Midbrain (tissue), 1 donor: ENCODE measurements at places on chromosomes 11 and 22.
A peak's percentile ranks its signal among the peaks of the same experiment; 100 is the strongest.

GRCh38 chr11:3949125-3949524 lies 93.7 kb downstream of the STIM1 start:
- no peak for DNase-seq

- DNase-seq = no peak
These were observed 7.1 kb downstream of the SLC7A4 start for GRCh38 chr22:21025266-21025665.

DNA sequence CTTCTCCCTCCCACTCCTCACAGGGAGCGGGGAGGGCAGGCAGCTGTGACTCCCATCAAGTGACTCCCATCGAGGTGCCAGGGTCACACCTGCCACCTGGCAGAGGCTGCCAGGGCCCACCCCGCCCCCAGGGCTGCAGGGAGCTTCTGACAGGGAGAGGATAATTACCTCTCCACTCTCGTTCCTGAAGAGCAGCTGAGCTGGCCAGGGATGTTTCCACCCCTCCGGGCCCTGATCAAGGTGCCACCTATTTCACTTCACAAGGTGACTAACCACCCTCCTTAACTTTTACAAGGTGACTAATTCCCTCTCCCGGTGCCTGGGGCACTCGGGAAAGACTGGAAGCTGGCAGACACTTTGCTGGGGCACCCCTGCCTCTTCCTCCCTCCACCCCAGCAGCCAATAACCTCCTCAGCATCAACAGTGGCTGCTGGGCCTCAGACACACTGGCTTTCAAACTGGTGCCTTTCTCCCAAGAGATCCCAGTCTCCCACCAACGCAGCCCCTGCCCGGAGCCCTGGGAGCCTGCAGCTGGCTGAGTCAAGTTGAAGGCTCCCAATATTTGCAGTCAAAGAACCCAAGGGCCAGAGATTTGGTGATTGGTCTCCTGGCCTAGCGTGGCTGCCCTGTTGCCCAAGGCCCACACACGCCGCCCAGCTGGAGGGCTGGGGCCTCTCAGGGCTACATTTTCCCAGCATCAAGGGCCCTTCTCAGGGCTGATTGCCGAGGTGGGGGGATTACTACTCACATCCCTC lies 22.0 kb upstream of the MYRF start:
- no peak for DNase-seq

DNA sequence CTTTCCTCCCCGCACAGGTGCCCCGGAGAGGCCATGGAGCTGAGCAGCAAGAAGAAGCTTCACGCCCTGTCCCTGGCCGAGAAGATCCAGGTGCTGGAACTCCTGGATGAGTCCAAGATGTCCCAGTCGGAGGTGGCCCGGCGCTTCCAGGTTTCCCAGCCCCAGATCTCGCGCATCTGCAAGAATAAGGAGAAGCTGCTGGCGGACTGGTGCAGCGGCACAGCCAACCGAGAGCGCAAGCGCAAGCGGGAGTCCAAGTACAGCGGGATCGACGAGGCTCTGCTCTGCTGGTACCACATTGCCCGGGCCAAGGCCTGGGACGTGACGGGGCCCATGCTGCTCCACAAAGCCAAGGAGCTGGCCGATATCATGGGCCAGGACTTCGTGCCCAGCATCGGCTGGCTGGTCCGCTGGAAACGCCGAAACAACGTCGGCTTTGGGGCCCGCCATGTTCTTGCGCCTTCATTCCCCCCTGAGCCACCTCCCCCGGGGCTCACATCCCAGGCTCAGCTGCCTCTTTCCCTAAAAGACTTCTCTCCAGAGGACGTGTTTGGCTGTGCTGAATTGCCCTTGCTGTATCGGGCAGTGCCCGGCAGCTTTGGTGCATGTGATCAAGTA lies 1.3 kb downstream of the TIGD3 start:
- no peak for DNase-seq

GRCh38 chr11:32883421-32883820 lies 9.2 kb upstream of the QSER1 start:
- no peak for DNase-seq

DNA sequence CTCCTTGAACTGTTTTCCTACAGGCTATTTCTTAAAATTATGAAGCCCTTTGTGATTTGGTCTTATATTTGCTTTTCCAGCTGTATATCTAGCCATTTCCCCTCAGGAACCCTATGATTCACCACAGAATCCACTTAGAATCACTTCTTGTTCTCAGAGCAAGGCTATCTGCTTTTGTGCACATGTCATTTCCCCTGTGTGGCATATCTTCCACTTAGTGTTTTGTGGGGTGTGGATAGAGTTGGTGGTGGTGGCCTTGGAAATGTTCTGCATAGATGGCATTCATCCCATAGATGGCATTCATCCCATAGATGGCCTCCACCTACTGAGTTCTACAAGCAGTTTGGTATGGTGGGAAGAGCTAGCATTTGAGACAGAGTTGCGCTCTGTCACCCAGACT lies 44.7 kb downstream of the SWAP70 start:
- no peak for DNase-seq

DNA sequence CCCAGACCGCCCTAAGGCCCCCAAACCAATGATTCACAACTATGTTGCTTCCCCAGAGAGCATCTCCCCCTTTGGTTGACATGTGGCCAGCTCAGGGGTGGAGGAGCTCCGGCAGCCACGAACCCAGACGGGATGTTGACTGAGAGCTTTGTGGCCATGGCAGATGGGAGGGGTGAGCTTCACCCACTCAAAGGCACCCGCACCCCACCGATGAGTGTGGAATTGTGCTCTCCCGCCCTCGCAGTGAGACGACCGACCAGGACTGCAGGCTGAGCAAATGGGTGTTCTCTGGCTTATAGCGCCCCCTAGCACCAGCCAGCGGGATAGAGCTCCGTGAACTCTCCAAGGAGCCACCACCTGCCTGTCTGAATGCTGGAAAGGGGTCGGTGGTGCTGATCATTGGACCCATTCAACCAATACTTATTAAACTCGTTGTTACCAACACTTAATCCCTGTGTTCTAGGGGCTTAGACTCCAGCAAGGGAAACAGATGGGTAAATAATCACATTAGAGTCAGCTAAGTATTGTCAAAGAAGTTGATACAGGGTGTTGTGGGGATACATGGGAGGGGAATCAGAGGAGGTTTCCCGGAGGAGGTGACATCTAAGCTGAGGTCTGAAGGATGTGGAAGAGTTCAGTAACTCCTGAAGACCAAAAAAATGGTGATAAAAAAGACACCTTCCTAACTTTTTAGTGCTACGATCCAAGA lies 4.5 kb upstream of the TIMP3 start:
- DNase-seq = peak; percentile 89

- DNase-seq = no peak
These were observed 61.1 kb downstream of the FDX1 start for GRCh38 chr11:110490886-110491285.

- no peak for DNase-seq
These were observed 49.4 kb upstream of the ADA2 start for GRCh38 chr22:17268501-17269223.

GRCh38 chr11:28529046-28529445 lies 420.9 kb downstream of the METTL15 start:
- no peak for DNase-seq

GRCh38 chr22:17964643-17965042 lies 59.7 kb downstream of the MICAL3 start:
- no peak for DNase-seq

GRCh38 chr11:29682856-29683255 lies 334.0 kb downstream of the KCNA4 start:
- DNase-seq = no peak

DNA sequence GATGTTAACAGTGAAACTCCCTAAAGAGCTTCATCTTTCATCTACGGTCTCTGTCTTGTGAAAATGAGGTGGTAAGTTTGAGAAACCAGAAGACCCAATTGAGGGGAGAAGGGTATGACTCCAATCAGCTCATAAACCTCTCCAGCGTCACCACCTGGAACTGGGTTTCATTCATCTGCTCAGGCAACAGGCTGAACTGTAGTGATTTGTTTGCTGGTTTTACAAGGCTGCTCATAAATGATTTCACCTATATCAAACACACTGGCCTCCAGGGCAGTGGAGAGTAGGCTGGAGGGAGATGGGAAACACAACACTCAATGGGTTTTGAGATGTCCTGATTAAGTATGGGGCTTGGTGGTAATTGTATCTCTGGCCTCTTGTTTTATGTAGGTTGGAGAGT lies 79.0 kb downstream of the EFCAB6 start:
- DNase-seq = no peak

DNA sequence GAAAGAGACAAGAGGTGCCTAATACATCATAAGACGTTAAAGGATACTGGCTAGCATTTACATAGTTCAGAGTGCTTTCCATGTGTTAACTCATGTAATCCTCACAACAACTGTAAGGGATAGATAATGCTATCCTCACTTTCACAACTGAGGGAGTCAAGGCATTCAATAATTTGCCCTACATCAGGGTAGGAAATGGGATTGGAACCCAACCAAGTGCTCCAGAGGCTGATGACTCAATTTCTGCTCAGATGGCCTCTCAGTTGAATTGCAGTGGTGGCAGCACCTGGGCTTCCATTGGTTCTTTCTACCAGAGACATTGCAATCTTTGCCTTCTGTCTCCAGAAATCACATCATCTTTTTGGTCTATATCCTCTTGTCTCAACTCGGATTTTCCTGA lies 232.9 kb downstream of the ETS1 start:
- no peak for DNase-seq

- no peak for DNase-seq
These were observed 12.6 kb downstream of the C22orf31 start for GRCh38 chr22:29048822-29049654.

DNA sequence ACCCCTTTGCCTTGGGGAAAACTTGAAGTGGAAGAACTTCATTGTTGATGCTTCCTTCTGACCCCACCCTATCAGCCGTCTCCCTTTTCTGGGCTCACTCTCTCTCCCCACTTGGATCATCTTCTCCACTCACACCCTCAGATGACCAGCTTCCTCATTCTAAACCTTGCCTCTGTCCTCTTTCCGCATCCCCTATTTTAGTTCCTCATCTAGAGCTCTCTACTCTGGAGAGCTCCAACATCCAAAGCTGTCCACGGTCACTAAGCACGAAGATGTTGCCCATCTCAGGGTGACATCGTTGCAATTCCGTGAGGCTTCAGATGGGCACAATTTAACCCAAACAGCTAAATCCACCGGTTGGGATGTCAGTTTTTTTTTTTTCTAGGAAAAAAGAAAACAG lies 31.6 kb upstream of the ME3 start:
- no peak for DNase-seq

DNA sequence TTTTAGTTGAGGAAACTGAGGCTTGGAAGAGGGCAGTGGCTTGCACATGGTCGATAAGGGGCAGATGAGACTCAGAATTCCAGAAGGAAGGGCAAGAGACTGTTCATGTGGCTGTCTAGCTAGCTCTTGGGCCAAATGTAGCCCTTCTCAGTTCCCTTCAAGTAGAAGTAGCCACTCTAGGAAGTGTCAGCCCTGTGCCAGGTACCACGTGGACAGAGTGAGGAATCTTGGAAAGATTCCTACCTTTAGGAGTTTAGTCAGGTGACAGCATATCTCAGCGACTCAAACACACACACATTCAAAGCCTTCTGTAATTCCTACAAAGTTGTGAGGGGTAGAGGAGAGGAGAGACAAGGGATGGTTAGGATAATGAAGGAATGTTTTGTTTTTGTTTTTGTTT lies 18.3 kb downstream of the PIK3IP1 start:
- DNase-seq = no peak

DNA sequence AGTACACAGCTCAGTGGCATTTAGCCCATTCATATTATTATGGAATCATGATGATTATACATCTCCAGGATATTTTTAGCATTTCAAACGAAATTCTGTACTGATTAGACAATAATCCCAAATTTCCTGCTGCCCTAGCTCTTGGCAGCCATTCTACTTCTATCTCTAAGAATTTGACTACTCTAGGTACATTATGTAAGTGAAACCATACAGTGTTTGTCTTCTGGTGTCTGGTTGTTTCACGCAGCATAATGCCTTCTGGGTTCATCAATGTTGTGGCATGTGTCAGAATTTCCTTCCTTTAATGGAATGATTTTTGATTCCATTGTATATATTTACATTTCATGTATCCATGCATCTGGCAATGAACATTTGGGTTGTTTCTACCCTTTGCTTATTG lies 517.7 kb downstream of the ETS1 start:
- DNase-seq = no peak

DNA sequence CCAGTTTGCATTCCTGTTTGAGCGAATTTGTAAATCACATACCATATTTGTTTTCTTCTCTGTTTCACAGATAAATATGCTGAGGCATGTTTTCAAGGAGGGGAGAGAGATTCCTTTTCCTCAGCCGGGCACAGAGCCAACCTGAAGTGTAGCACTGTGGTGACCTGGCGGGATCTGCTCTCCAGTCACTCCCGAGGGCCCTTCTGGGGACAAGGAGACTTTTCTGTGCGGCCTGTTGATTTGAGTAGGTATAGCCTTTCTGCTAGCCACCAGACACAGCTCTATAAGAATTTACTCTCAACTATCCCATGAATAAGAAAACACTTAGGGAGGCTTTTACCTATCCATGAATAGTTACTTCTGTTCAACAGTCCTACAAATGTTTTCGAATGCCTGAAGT lies 63.5 kb upstream of the FDX1 start:
- peak; percentile 60 for DNase-seq

GRCh38 chr11:117959438-117960149 lies 26.6 kb upstream of the IL10RA start:
- no peak for DNase-seq

DNA sequence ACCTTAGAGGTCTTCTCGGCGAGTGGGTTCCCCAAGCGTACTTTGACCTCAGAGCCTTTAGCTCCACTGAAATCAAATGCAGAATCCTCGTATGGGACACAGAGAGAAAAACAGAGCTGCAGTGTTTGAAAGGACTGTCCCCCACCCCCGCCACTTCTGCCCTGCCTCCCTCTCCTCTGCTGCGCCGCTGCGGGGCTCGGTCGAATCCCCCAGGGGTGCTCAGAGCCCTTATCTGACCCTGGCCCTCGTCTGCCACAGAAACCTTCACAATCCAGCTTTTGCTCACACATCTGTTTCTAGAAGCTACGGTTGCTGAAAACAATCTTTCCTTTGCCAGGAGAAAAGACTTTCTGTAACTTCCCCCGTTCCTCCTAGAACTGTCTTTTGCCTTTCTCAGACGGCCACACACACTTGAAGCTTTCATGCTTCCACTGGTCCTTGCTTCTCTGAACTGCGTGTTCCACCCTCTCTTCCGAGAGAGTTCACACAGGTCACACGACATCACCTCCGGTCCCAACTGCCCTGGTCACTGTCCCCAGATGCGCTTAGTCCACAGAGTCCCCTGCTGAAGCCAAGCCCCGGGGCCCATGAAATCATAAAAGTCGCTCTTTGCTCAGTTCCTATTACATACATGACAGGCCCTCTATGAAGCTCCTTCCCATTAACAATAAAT lies 3.7 kb downstream of the SMIM35 start:
- DNase-seq = no peak

- DNase-seq = peak; percentile 40
These were observed 27.5 kb upstream of the MTNR1B start for GRCh38 chr11:92941676-92942571.

- DNase-seq = no peak
These were observed 284.1 kb downstream of the TBC1D22A start for GRCh38 chr22:47046411-47047065.

- DNase-seq = no peak
These were observed 16.6 kb downstream of the APOL3 start for GRCh38 chr22:36143956-36144355.
